ENCODE measurements at places on chromosomes 11 and 22.
A peak's percentile ranks its signal among the peaks of the same experiment; 100 is the strongest.

GRCh38 chr11:83523676-83524075 lies 237.5 kb upstream of the CCDC90B start:
- DNase-seq, result no peak

GRCh38 chr11:1767399-1768140 lies 3.8 kb upstream of the CTSD start:
- no peak for DNase-seq

GRCh38 chr11:118291477-118292135 lies 12.9 kb upstream of the CD3E start:
- DNase-seq, result no peak

GRCh38 chr11:18594999-18595749 lies 4.4 kb upstream of the MISFA start:
- DNase-seq, result no peak

- DNase-seq, result no peak
Measured at GRCh38 chr11:75868990-75869389, 54.0 kb downstream of the UVRAG start.

DNA sequence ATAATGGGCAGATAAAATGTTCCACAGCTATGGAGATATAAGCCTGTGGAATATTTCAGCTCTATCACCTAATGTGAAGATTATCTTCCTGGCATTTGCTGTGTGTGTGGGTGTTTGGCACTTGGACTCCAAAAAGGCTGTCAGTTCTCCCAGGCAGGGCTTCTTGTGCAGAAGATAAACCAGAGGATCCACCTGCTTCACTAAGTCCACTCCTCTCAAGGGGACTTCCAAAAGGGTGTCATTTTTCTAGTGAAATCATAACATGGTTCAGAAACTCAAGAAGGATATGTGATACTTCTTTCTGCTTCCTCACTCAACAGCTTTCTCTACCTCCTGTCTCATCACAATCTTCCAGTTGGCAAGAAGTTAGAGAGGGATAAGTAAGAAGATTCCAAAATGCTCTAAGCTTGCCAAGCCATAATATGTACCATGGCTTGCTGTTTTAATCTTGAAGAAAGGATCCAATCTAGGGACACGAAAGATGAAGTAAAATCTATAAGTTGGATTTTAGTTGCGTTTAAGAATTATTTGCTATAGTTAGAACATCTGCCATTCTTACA lies 206.2 kb upstream of the MTMR2 start:
- DNase-seq, result no peak

GRCh38 chr11:94938095-94939055 lies 35.0 kb downstream of the CWC15 start:
- DNase-seq, result peak; percentile 30

- DNase-seq, result no peak
Measured at GRCh38 chr11:8217926-8218325, 45.8 kb downstream of the LMO1 start.

GRCh38 chr11:73576185-73576614 lies 21.7 kb downstream of the FAM168A start:
- DNase-seq, result no peak

DNA sequence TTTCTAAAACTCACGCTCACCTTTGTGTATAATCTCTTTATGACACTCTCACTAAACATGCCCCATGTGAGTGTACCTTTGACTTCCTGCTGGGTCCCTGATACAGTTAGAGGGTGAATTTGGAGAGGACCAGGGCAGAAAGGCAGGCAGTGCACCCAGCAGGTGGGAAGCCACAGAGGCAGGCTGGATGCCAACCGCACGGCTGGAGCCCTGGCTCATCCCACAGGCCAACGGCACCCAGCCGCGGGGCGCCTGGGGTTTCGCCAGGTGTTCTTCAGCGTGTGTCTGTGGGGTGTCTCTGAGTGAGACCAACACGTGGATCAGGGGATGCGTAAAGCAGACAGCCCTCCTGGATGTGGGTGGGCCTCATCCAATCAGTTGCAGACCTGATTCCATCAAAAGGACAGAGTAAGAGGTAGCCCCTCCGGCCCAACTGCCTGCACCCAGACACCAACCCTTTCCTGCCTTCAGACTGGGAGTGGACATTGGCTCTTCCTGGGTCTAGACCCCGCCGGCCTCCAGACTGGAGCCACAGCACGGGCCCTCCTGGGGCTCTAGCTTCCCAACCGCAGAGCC lies 51.6 kb downstream of the DHCR7 start:
- DNase-seq, result no peak

DNA sequence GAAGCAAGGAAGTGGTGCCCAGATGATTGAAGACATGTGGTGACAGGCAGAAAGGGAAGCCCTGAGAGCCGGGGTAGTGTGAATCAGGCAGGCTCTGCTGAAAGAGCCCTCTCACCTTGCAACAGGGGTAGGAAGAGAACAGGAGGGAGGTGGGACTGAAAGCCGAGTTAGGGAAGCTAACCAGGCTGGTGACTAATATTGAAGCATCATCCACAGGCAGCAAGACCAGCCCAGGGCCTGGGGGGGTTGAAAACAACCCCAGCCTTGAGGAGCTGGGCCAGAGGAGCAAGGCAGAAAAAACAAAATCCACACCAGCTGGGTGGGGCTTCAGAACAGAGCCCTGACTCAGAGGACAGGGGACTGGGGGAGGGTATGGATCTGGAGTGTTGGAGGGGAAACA lies 35.0 kb upstream of the CRTAM start:
- DNase-seq, result no peak

GRCh38 chr11:119726150-119726553 lies 2.8 kb downstream of the NECTIN1 start:
- no peak for DNase-seq

GRCh38 chr11:295351-296170 lies 3.8 kb downstream of the IFITM5 start:
- no peak for DNase-seq

- DNase-seq, result no peak
Measured at GRCh38 chr11:36212564-36213392, 76.4 kb downstream of the COMMD9 start.

DNA sequence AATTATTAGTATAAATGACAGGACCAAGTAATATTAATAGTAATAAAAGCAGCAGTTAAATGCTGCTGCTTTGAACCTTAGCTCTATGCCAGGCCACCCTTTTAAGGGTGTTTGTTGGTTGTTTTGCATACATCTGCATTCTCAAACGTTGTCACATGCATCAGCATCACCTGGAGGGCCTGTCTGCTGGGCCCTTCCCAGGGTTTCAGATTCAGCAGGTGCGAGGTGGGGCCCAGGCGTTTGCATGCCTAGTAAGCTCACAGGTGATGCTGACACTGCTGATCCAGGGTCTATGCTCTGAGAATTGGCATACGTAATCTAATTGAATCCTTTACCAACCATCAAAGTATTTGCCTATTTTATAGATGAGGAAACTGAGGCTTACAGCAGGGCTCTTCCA lies 246.5 kb downstream of the CADM1 start:
- DNase-seq, result peak; percentile 27

DNA sequence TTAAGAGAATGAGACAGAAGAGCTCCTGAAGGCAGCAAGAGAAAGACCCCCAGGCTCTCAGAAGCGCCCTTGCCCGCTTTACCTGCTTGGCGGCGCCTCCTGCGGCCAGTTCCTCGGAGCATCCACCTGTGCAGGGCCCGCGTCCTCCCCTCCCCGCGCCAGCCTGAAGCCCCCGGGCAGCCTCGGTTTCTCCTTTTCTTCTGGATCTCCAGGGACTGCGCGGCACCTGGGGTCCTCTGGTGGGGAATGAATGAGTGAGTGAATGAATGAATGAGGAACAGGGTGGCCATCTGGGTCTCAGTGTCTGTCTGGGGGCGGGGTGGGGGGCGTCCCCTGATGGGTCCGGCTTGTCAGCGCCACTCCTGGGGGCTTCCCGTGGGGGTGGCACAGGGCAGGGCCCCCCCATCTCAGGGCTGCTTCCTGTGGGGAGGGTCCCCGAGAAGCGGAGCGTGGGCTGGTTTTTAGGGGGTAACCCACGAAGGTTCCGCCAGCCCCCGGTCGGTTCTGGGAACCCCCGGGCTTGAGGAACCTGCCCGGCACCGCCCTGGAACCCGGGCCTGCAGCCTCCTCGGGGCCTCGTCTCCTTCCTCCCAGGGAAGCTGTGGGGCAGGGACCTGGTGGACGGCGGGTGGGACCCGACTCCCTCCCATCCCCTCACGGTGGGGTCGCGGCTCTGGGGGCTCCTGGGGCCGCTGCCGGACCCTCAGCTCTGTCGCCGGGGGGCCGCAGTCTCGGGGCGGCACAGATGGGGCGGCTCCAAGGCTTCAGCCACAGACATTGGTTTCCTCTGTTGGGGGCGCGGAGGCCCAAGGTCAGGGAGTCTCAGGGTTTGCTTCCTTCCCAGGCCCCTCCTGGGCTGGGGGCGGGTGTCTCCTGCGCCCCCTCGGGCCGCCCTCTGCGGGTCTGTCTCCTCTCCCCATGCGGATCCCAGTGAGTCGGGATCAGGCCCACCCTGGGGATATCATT lies 8.3 kb upstream of the KRTAP5-7 start:
- DNase-seq, result no peak

DNA sequence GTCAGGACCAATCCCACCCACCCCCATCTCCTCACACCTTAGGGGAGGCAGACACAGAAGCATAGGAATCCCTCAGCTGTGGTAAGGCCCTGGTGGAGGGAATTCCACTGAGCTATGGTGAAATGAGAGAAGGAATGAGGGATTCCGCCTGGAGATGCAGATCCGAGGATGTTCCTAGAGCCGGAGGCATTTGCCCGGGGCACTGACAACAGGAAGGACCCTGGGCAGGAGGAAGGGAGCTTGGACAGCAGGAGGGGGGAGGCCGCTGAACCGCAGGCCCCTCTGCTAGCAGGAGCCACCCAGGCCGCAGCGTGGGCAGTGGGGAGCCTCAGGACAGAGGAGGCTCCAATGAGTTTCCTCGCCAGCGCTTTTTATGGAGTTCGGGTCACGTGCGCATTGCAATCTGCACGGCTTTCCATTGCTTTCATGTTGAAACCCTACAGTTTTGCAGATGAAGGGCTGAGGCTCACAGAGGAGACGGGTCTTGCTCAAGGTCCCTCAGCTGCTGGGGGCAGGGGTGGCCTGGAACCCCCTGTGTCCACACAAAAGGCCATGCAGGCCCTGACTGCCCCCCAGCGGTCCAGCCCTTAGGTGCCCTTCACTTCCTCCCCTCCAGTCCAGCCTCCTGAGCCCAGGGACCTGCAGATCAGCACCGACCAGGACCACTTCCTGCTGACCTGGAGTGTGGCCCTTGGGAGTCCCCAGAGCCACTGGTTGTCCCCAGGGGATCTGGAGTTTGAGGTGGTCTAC lies 15.5 kb downstream of the CSF2RB start:
- DNase-seq, result no peak

GRCh38 chr11:33642461-33643166 lies 58.0 kb downstream of the C11orf91 start:
- no peak for DNase-seq

DNA sequence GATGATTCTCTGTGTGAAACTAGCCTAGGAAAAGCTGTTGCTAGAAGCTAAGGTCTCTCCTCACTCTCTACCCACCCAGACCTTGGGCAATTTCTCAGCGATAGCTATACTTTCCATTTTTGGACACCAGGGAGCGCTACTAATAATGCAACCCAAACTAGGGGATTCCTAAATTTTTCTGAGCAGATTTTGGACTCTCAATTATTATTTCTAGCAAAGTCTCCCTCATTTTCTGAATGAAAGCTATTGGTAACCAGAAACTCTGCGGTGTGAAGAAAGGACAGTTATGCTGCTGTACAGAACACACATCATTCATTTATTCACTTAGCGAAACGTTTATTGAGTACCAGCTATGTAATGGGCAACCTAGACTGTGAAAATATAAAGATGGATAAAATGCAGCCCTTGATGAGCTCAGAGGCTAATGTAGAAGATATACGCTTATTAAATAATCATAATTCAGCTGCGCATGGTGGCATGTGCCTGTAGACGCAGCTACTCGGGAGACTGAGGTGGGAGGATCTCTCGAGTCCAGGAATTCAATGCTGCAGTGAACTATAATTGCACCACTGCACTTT lies 6.1 kb upstream of the STIM1 start:
- no peak for DNase-seq

- DNase-seq, result peak; percentile 29
Measured at GRCh38 chr11:15897211-15897960, 459.0 kb downstream of the SOX6 start.

- no peak for DNase-seq
Measured at GRCh38 chr11:45211732-45212131, 65.3 kb downstream of the PRDM11 start.

- DNase-seq, result no peak
Measured at GRCh38 chr11:127028648-127029047, 28.1 kb upstream of the KIRREL3 start.

DNA sequence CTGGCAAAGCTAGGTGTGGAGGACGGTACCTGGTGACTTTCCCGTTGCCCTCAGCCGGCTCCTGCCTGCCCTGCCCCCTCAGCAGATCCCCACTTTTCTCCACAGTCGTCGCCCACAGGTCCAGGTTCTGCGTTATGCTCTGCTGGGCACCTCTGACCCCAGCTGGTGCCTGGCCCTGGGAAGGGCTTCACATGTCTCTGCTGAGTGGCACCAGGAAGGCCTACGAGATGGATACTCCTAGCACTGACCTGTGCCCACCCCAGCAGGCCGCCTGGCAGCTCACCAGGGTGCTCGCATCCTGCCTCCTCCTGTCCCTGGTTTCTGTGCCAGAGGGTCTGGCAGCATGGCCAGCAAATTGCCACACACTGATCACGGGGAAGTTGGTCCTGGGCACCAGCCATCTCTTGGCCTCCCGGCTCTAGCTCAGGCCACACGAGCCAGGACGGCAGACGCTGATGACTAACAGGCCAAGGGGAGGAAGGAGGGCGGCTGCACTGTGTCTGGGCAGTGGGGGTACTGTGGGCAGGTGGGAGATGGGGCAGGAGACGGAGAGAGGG lies 13.8 kb downstream of the CARS1 start:
- DNase-seq, result no peak

DNA sequence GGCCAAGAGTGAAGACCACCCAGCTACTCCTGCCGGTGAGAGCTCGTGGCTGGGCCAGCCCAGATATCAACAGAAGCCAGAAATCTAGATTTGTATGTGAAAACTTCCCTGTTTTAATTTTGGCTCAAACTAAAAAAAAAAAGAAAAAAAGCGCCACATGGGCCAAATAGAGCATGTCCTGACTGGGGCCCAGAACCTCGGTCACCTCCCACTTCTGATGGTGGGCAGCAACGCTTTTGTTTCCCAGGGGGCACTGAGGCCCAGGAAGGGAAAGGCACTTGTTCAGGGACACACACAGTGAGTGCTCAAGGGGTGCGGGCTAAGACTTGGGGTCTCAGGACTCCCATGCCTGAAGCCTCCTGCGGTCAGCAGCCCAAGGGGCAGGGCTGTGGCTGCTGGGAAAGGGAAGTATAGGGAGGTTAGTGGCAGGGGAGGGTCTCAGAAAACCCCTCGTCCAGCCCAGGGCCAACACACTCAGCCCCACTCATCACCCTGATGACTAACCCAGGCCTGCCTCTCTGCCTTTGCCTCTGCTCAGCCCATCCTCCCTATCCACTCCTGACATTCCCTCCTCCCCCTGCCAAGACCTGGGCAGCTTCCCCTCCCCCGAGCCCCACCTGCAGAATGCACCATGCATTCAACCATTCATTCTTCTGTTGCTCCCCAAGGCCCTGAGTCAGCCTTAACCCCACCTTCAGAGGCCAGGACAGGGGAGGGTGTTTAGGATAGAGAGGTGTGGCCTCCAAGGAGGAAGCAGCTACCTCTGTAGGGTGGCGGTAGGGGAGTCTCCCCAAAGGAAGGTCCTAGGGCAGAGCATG lies 30.0 kb upstream of the TCF20 start:
- DNase-seq, result no peak

Measured in iPS-NIHi11 (cell line).